ENCODE measurements at places on chromosomes 7 and 10.

GRCh38 chr7:105178928-105179541 lies 165.0 kb downstream of the KMT2E start:
- DNase-seq: no peak

- no peak for DNase-seq
These were observed 44.8 kb upstream of the GRID1 start for GRCh38 chr10:86411281-86411841.

- peak; percentile 56 for DNase-seq
These were observed 56.7 kb downstream of the IDE start for GRCh38 chr10:92517034-92517655.

GRCh38 chr7:132211971-132212370 lies 364.3 kb downstream of the PLXNA4 start:
- DNase-seq: no peak

DNA sequence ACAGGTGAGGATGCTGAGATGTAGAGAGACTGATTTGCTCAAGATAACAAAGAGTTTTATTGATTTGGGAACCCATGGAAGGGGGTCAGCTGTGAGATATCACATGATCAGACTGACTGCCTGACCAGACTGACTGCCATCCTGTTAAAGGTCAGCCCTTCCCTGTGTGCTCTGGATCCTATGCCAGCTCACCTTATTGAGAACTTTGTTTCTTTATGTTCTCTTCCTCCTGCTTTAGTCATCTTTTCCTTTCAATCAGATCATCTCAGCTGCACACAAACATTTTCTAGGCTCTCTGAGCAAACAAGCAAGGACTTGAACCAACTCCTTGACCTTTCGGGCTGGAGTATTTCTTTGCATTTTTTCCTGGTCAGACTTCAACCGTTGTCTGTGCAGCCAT lies 50.0 kb upstream of the MTPN start:
- DNase-seq: no peak

GRCh38 chr10:132958883-132959558 lies 16.7 kb upstream of the CFAP46 start:
- DNase-seq: no peak

DNA sequence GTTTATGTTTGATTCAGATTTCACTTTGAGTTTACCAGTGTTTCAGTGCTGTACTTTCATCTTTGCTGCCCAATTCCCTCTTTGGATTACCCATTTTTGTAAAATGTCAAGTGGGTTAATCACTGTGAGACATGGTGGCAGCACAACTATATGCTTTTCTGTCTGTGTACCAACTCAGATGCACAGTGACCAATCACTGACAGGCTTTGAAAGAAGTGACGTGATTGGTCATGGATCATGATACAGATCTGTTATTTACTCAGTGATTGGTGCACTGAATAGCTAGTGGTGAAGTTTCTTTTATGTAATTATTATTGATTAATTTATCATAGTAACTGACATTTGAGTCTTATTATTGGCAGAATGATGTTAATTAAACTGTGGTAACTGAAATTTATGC lies 126.9 kb downstream of the SDK1 start:
- DNase-seq: no peak

- DNase-seq: no peak
These were observed 72.9 kb upstream of the PODXL start for GRCh38 chr7:131629217-131629882.

- DNase-seq: no peak
These were observed 11.5 kb upstream of the SLC29A3 start for GRCh38 chr10:71307469-71308085.

- no peak for DNase-seq
These were observed 8.5 kb downstream of the RPS24 start for GRCh38 chr10:78042058-78042751.

DNA sequence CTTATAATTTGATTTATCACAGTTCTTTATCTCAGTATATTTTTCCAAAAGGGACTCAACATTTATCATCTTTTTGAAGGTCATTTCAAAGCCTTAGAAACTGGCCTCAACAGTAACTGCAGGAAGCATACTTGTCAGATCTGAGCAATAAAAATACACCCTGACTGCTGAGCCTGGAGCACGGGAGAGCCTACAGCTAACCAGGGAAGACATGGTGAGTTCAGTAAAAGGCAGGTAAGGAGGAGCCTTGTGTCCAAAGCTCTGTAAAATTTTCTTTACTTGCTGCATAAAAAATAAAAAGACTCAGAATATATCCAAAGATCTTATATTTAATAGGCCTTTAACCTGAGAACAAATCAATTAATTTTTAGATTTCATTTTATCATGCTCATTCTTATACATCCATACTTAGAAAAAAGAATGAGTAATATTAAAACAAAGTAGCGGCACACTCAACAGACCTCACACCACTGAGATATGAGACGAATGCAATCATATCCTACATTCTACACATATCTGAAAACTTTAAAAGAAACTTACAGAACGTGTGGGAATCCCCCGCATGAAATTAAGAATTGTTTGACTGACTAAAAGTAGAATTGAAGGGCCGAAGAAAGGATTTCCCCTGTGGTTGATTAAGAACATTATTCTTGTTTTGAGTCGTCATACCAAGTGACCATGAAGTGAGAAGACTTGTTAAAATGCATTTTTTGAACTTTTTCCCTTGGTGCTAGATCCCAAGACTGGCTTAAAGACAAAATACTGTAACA lies 296.4 kb upstream of the MKLN1 start:
- DNase-seq: no peak

- peak; percentile 31 for DNase-seq
These were observed 35.2 kb upstream of the WDFY4 start for GRCh38 chr10:48649349-48649944.

DNA sequence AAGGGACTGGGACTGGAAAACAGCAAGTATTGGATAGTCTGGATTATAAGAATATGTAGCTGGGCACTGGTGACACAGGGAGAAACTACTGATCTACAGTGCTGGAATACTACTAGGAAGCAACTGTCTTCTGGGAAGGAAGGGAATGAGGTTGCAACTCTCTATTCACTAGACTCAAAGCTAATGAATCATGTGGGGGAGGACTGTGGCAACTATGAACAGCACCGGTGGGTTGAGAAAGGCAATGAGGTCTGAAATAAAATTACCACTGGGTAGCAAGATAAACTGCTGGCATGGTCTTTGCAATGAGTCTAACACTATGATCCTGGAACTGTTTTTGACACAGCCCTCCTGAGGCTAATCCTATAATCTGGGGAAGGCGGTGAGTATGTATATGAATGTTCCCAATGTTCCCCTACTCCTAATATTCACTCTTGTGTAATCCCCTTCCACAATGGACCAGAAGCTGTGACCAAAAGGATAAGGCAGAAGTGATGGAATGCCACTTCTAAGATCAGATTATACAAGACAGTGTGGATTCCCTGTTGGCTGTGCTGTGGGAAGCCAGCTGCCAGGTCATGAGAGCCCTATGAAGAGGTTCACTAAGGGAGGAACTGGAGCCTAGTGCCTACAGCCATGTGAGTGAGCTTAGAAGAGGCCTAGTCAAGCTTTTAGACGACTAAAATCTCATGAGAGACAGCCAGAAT lies 101.3 kb upstream of the DNAJB12 start:
- DNase-seq: no peak

DNA sequence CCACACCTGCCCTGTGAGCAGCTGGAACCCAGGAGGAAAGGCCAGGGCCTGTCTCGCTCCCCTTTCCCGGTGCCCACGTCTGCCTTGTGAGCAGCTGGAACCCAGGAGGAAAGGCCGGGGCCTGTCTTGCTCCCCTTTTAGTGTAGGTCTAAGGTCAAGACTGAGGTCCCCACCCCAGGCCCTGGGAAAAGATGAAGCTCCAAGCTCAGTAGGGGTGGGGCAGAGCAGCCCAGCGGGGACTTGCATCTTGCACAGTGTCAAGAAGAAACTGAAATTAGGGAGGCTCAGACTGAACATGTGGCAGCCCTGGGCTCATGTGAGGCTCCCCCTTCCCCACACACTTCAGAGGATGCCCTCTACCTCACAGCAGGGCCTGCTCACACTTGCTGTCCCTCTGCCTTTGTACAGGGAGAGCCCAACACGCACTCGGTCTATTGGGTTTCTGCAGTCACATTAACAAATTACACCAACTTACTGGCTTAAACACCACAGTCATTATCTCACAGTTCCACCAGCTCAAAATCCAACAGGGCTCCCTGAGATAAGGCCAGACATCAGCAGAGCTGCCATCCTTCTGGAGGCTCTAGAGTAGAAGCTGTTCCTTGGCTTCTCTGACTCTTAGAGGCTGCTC lies 12.4 kb downstream of the POLL start:
- DNase-seq: no peak

- DNase-seq: peak; percentile 78
These were observed 77.9 kb downstream of the PCGF5 start for GRCh38 chr10:91298224-91298871.

- no peak for DNase-seq
These were observed 61.6 kb downstream of the GRK5 start for GRCh38 chr10:119268871-119269506.

- no peak for DNase-seq
These were observed 78.6 kb downstream of the TNS3 start for GRCh38 chr7:47503281-47503680.

Measured in H1 (cell line).